ENCODE measurements at places on chromosomes 13 and 19.

- ATAC-seq: no peak
Measured at GRCh38 chr19:17529239-17530158, 18.1 kb downstream of the PGLS start.

DNA sequence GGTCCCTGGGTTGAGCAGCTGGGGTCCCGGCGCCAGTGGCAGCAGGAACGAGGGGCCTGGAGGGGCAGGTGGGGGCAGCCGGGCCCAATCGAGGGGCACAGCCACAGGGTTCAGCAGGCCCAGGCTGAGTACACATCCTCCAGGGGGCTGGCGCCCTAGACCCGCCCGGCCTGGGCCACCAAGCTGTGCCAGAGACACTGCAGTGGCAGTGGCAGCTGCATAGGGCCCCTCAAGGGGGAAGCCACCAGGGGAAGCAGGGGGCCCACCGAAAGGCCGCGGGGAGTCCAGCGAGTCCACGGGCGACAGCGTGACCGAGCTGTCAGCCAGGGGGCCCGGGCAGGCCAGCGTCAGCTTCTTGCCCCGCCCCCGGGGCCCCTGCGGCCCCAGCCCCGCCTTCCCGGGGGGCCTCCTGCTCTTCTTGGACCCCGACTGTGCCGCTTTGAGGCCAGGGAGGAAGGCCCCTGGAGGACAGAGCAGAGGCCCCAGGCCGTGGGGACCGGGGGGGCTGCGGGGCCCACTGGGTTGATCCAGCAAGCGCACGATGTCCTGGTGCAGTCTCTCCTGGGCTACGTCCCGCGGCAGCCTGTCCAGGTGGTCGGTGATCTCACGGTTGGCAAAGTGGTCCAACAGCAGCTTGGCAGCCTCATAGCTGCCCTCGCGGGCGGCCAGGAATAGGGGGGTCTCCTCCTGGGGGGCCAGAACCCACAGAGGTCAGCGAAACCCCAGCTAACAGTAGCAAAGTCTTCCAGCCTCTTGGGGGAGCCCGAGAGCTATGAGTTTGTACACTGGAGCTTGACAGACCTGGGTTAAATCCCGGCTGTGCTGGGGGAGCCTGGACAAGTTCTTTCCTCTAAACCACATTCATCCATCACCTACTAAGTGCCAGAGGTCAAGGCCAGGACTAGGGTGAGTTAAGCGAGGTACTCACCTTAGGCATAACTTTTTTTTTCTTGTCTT is 39.5 kb downstream of the NOTCH3 start:
- no peak for ATAC-seq

GRCh38 chr13:46896341-46897137 is at the start of gene HTR2A:
Gene HTR2A (minus strand): TSS chr13:46897053. CDS start chr13:46895906, 1,147 bp downstream.
- peak; percentile 7 for ATAC-seq

DNA sequence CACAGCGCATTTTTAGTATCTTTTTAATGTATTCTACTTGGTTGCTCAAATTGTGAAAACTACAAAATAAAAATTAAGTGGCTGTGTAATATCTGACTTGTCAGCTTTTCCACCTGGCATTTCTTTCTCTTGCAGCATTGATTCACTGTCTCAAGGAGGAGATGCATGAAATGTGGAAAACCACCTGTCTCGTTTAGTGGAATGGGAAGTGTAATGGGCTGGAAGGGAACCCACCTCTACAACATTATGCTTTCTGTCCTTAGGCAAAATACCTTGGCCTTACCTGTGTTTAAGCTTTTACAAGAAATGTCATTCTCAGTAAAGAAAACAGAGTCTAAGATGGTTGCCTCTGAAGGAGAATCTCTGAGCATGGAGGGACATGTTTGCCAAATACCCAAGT is 67.8 kb downstream of the FAM216B start:
- ATAC-seq: no peak

- ATAC-seq: no peak
Measured at GRCh38 chr19:36111200-36111539, 227 bp downstream of the OVOL3 start.

DNA sequence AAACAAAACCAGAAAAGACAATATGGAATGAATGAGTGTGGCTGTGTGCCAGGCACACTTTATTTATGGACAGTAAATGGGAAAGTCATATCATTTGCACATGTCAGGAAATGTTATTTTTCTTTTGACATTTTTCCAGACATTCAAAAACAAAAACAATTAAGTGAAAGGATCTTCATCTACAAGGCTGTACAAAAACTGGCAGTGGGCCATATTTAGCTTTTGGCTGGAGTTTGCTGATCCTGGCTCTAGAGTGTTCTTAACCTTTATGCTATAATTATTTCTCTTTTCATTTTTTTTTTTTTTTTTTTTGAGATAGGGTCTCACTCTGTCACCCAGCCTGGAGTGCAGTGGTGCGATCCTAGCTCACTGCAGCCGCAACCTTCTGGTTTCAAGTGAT is 6.5 kb upstream of the TNFSF9 start:
- no peak for ATAC-seq

GRCh38 chr13:87810391-87810801 is 139.2 kb downstream of the SLITRK5 start:
- ATAC-seq: no peak

GRCh38 chr13:101567841-101568240 is 115.4 kb downstream of the ITGBL1 start:
- ATAC-seq: no peak

- no peak for ATAC-seq
Measured at GRCh38 chr19:17075864-17076542, 426 bp downstream of the MYO9B start.

DNA sequence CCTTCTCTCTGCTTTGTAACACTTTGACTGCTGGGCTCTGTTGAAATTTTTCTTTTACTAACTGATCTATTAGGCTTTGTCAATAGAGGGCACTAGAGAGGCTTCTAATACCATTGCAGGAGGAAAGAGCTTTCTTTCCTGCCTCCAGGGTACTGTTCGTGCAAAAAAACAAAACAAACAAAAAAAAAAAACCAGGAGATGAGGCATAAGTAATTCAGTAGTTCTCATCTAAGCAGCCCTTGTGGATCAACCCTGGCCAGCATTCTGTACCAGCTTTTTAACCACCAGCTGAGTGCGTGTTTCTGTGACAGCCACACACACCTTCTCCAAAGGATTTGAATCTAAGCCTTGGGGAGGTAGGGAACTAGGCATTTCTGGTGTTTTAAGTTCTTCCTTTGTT is 1707.6 kb upstream of the SLC10A2 start:
- no peak for ATAC-seq

DNA sequence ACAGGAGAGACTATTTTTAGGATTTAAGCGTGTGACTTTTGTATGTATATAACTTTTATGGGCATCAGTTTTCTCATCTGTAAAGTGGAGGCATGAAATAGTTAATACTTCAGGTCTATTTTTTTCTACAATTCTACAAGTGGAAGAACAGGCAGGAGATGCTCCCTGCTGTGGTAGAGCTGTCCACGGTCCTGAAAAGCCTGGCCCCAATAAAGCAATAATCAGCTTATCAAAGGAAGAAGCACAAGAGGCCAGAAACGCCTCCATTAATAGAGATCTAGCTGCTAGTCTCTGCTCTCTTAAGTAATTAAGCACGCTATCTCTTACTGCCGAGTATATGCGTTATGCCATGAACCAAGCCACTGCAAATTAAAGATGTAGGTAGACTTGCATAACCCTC is 28.0 kb upstream of the WASF3 start:
- ATAC-seq: no peak

- ATAC-seq: no peak
Measured at GRCh38 chr19:56092685-56093631, 28.1 kb downstream of the ZNF787 start.

DNA sequence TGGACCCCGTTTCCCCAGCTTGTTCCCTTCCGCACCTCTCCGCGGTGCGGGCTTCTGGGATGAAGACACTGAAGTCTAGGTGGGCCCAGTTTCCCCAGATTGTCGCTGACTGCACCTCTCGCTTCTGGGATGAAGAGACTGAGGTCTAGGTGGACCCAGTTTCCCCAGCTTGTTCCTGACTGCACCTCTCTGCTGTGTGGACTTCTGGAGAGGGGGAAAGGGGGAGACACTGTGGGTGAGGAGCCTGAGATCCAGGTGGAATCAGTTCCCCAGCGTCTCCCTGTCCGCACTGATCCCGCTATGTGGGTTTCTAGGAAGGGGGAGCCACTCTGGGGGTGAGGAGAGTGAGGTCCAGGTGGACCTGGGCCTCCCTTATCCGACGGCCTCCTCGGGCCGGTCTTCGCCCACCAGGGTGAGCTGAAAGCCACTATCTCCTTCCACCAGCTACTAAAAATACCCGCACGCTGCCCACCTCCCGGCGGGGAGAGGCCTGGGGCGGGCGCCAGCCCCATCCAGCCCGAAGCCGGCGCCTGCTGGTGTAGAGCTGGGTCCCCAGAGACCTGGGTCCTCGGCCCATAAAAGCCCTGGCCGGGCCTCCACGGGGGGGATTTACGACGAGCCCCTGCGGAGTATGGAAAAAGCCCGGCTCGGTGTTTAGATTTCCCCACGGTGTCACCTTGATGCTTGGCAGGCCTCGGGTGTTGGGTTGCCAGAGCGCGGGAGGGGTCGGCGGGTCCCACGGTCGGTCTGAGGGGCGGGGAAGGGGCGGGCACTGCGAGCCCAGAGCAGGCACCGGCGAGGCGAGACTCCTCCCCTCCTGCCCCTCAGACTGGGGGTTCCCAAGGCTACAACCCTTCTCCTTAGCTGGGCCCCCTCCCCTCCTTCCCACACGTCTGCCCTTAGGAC is 10.6 kb downstream of the FUT6 start:
- ATAC-seq: no peak

- peak; percentile 95 for ATAC-seq
Measured at GRCh38 chr19:38869836-38870607, 8.1 kb downstream of the RINL start.

GRCh38 chr13:59566561-59566960 is 597.2 kb downstream of the DIAPH3 start:
- no peak for ATAC-seq

- no peak for ATAC-seq
Measured at GRCh38 chr13:36293497-36293896, 4.1 kb downstream of the CCDC169 start.

GRCh38 chr19:55146078-55146704 is 2.8 kb downstream of the TNNT1 start:
- ATAC-seq: no peak

Measured in activated CD4-positive, CD25-positive, alpha-beta regulatory T cell treated with anti-CD3 and anti-CD28 coated beads, Interleukin-2, amount 50 U/mL, for 24 hours (primary cell).